ENCODE measurements at places on chromosomes 7 and 10. TPM values are rescaled to one million over a fixed set of nuclear protein-coding genes. Genes with fewer than 3 reads are reported as not detected.

The FAM25A gene
- not detected for polyA plus RNA-seq

The NME8 gene
- not detected for polyA plus RNA-seq

The OR6V1 gene
- polyA plus RNA-seq: not detected

The FZD8 gene
- polyA plus RNA-seq: 1.9 TPM

The PRTFDC1 gene
- 4.5 TPM for polyA plus RNA-seq
